HCEC 1CT (cell line): ENCODE measurements at places on chromosomes 4 and X.

DNA sequence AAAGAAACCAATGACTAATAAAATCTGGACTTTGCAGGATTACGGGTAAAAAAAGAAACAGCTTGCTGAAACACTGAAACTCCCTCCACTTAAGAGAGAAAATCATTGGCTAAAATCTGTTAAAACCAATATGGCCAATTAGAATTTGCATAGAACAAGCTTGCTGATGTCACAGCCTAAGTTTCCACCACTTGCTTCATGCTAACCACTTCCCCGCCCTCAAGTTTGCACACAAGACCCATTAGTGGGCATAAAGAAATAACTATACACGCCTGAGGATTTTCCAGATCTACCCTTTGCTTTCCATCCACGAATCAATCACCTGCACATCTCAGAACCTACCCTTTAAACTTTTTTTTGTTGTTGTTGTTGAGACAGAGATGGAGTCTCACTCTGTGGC, 42.7 kb upstream of the PHEX start:
- DNase-seq: no peak

DNA sequence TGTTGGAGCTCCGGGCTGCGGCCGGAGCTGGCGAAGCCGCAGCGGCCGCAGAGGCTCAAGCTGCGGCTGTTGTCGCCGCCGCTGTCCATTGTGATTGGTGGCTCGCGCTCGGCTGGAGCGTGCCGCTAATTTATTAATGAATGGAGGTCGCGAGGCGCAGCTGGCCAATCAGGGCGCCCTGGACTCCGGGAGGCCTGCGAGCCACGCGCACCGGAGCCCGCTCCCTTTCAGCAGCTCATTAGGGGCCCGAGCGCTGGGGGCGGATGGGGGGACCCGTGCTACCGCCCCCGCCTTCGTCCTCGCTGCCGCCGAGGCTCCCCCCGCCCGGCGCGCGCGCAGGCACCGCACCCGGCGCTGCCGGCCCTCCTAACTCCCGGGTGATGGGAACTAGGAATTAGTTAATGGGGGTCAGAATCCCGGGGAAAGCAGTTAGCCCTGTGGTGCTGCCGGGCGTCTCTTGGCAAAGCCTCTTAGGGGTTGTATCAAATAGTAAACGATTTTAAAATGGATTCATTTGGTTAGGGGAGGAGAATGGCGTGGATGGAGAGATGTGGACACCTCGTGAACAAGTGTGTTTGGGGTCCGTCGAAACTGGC, 589 bp upstream of the NEUROG2 start:
- DNase-seq: no peak

DNA sequence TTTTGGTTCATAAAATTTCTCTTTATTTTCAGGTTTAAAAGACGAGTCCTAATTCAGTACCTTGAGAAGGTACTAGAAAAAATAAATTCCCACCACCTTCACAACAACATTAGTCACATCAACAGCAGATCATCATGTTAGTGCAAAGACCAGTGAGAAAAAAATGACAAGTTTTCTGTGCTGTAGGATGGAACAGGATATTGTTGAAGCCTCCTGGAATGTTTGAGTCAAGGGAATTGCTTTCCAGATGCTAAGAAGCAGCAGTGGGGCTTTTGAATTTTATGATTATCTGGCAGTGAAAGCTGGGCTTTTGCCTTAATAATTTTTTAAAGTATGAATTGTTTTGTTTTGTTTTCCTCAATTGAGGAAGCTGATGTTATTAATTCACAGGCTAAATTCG, 61.0 kb downstream of the INTS6L start:
- DNase-seq: no peak

- DNase-seq: peak; percentile 86
Observed at GRCh38 chr4:20839957-20840356, 139.7 kb downstream of the PACRGL start.
